Dermis microvascular lymphatic vessel endothelial cell (primary cell): ENCODE measurements at places on chromosomes 3 and 15. TPM values are rescaled to one million over a fixed set of nuclear protein-coding genes. Genes with fewer than 3 reads are reported as not detected.
A peak's percentile ranks its signal among the peaks of the same experiment; 100 is the strongest.

Gene RETNLB
- not detected in 2 replicates for total RNA-seq

Gene DPPA2
- total RNA-seq, result not detected in 2 replicates

Gene FBN1
- total RNA-seq, result 72.1 and 94.6 TPM in 2 replicates

Gene UNC45A
- total RNA-seq, result 96.8 and 112 TPM in 2 replicates

Gene CASR
- total RNA-seq, result not detected in 2 replicates

Gene OCA2
- not detected in 2 replicates for total RNA-seq

Gene DNASE1L3
- total RNA-seq, result 3.0 and 6.4 TPM in 2 replicates

Gene SECISBP2L
- total RNA-seq, result 18.1 and 27.3 TPM in 2 replicates

DNA sequence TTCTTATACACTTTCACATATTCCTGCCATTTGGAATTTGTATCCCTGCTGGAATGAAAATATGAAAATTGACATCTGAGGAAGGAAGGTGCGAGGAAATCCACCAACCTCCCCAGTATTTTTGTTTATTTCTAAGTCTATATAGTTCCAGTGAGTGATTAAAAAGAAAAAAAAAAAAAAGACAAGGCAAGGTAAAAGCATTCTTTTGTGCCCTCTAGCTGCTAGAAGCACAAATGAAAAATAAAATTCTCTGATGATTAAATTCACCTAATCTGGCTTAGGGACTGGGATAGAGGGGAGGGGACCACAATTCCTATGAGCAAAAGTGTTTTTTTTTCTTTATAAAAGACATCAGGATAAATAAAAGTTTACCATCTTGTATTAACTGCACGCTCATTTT is 370.9 kb downstream of the NR2F2 start:
- DNase-seq, result no peak

DNA sequence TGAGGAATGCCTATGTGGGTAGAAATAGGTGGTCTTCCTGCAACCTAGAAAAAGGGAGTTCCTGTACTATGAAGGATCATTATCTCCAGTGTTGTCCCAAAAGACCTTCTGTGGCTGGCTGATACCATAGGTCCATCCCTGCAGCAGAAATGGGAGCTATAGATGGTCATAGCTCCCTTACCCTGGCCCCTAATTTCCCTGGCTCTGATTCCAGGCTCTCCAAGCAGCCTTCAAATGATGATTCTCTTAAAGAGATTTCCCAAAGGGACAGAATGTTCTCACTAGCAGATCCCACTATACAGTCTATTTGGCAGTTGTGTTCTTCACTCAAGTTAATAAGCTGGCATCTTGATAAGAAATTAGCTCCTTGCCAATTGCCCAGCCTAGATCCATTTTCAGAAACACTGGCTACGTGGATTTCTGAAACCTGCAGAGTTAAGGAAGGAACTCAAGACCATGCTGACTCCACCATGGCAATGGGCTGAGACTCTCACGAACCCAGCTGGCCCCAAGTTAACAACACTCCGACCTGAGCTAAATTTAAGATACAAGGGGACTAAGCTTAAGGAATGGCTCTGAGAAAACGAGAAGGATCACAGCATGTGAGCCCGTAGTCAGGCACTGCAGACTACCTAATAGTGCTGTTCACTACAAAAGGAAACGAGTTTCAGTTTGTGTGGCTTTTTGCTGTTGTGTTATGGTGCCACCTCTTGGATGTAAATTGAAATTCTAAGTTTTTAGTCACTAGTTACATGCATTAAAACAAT is 11.4 kb downstream of the C15orf40 start:
- DNase-seq, result peak; percentile 60

- no peak for DNase-seq
These were observed 18.3 kb downstream of the SUCNR1 start for GRCh38 chr3:151891721-151892120.

GRCh38 chr3:117297065-117297464 is 587.5 kb downstream of the TUSC7 start:
- DNase-seq, result no peak

- no peak for DNase-seq
These were observed 45.7 kb upstream of the INO80 start for GRCh38 chr15:41161736-41162135.

DNA sequence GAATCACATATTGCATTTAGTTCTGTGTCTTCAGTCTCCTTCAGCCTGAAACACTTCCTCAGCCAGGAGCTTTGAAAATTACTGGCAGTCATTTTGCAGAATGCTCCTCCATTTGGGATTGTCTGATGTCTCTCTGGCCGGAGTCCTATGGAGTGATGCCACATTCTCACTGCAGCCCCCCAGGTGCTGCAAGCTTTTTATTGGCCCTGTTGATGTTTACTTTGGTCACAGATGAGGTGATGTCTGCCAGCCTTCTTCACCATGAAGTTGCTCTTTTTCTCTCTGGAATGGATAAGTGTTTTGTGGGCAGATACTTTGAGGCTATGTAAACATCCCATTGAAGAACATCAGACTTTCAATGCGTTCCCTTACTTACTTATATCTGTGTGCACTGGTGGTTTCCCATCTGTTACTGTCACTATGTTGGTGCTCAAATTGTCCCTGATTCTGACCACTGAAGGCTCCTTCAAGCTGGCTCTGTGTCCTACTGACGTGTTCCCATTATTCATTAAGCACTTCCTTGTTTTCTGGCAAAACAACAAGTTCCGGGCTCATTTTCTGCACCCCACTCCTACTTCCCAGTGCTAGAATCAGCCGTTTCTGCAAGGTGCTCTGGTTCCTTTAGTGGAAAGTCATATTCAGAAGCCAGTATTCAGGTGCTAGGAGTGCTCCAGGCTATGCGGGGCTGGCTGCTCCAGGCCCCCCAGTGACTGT is 1.4 kb upstream of the CLEC3B start:
- DNase-seq, result no peak

GRCh38 chr15:57118013-57118799 is 199.8 kb downstream of the TCF12 start:
- peak; percentile 80 for DNase-seq

DNA sequence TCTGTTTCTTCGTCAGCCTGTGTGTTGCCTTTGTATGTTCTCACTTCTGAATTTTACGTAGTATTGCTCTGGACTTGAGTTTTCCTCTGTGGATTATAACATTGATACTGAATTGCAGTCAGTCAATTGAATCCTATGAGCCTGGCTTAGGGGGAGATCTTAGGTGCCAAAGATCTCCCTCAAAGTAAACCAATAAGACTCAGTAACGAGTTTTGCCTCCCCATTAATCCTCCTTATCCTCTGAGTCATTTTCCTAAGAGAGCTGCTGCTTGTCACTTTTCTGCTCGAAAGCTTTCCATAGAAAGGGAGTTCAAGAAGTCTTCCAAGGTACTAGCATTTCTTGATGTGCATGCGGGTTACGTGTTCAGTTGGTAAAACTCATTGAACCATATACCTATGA is 126.4 kb downstream of the CHDH start:
- DNase-seq, result no peak

GRCh38 chr3:148158210-148158609 is 539.5 kb upstream of the AGTR1 start:
- peak; percentile 61 for DNase-seq

DNA sequence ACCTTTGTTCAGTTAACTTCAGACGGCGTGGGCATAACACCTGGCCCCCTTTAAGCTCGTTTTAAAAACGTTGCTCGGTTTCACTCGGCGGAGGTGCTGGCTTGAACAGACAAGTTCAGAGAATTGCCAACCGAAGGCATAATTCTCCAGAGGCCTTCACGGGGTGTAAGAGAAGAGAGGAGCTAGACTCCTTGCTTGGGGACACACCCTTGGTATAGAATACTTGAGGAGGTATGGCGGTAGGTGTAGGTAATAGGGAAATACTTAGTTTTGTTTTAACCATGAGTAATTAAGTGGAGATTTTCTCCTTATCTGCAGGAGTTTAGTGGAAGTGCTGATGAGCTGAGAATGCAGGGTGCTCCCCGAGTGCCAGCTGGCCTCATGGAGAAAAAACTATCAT is 921 bp downstream of the FBXL2 start:
- DNase-seq, result no peak

DNA sequence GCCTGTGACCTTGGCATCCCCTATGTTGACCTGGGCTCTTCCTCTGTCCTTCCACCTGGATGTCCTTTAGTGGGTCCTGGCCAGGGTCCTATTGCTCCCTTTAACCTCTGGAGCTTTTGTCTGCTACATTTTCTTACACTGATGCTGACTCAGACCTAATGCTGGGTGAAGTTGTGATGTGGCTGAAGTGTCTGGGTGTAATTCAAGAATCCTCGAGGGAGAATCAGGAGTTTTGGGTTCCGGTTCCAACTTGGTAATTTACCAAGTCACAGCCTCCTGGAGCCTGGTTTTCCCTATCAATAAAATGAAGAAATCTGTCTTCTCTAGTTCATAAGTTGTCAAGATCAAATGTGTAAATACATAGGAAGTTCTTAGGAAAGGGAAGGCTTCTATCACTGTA is 25.6 kb downstream of the CEP19 start:
- DNase-seq, result no peak

- DNase-seq, result peak; percentile 58
These were observed 443.8 kb upstream of the TGFBR2 start for GRCh38 chr3:30162579-30162978.

GRCh38 chr3:127914584-127914983 is 448 bp upstream of the KBTBD12 start:
- no peak for DNase-seq

GRCh38 chr15:99954361-99955180 is 221.3 kb upstream of the LYSMD4 start:
- DNase-seq, result no peak

- DNase-seq, result no peak
These were observed 142.2 kb downstream of the EBLN2 start for GRCh38 chr3:73203633-73204032.

DNA sequence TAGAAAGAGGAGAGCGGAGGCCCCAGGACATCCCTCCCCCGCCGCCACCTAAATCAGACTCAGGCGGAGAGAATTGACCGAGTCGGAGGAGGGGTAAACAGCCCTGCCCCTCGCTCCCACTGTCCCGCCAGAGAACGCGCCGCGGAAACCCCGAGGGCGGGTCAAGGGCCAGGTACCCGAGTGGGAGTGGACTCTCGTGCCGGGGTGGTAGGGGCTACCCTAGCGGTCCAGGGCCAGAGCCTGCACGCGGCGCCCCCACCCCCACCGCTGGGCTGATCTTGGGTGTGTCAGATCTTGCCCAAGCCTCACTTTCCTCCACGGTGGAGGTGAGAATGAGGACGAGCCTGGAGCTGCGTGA is 19.0 kb downstream of the SPATA12 start:
- no peak for DNase-seq

DNA sequence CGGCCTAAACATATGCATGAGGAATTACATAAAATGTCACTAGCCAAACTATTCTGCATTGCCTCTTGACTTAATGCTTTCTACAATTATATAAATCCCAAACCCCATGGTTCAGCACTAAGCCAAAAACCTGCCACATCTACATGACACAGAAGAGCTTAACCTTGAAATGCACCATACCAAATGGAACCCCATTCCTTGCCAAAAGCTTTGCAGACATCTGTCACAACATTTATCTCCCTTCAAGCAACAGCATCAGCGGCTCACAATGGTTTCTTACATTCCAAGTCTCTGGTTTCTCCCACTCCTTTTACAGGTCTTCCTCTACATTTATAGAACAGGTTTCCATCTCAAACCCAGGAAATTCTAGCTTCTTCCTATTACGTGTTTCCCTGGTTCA is 58.4 kb upstream of the GYG1 start:
- no peak for DNase-seq

DNA sequence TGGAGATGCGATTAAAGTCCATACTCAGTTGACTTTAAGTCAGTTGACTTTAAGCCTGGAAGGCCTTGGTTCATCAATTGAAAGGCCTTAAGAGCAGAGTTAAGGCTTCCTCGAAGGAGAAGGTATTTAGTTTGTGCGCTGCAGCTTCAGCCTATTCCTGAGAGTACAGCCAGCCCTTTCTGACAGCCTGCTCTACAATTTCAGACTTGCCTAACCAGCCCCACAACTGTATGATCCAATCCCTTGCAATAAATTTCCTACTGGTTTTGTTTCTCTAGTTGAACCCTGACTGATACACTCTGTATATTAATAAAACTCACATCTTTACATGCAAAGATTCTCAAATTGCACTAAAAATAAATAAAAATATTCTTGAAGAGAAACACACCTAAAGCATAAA is 66.1 kb upstream of the RORA start:
- no peak for DNase-seq

GRCh38 chr15:48112242-48112641 is 8.5 kb upstream of the SLC24A5 start:
- peak; percentile 56 for DNase-seq

GRCh38 chr3:53287131-53287629 is 31.4 kb upstream of the TKT start:
- no peak for DNase-seq

GRCh38 chr3:67468511-67468910 is 185.9 kb downstream of the SUCLG2 start:
- no peak for DNase-seq

GRCh38 chr3:140244893-140245292 is 309.9 kb downstream of the CLSTN2 start:
- no peak for DNase-seq

DNA sequence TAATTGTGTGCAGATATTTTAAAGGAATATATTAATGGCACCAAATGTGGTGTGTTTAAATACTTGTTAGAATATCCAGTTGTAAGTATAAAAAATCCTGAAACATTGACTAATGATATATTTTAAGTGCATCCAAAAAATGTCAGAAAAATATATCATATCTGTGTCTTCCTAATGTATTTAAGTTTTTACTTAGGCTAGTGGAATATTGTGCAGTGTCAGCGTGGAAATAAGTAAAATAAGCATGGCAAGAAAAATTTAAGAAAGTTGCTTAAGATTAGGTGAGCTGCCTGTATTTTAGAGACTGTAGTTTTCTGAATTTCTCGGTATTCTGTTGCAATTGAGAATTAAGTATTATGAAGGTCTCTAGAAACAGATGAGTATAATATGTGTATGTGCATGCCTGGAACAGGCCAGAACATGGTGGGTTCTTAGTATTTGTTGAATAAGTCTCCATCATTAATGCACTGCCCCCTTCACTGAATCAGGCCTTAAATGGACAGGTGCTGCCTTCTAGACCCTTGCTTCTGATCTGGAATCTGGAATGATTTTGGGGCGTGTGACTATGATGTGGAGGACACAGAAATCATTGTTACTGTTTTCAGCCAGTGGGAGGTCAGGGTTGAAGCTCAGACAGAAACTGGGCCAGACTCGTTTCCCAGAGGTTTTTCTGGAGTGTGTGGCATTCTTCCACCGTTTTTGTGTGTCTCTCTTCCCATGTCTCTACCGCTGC is 86.1 kb downstream of the TRAK1 start:
- DNase-seq, result no peak

- DNase-seq, result no peak
These were observed 312.1 kb upstream of the PROK2 start for GRCh38 chr3:72097053-72097452.

DNA sequence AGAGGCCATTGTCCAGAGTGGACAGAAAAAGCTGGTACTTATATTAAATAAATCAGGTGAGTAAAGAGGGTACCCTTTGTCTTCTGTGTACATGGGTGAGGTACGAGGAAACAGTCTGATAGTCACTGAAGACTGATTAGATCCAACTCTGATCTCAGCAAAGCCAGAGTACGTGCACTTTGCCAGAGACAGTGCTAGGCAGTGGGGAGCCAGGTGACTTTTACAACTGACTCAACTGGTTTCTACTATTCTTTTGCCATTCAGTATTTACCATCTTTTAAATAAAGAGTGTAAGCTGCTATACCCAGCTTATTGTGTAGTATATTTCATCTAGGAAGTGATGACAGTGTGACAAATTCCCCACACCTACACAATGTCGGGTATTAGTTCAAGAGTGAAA is 3.3 kb downstream of the GNL3 start:
- DNase-seq, result no peak
